ENCODE measurements at places on chromosomes 7 and 10.

DNA sequence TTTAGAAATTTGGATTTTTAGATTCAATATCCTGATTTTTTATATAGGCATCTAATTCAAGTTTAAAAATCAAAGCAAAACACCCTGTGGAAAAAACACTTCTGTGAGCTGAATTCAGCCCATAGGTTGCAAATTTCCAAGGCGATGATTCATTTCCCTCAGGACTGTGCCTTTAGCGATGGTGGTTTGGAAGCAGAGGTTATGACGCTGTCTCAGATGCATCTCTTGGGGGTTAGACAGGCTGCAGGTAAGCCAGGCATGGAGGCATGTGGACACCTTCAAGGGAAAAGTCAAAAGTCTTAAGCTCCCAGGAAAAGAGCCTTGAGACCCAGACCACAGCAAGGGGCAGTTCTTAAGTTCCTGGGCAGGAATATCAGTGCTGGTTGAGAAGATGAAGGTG, 9.5 kb upstream of the FRA10AC1 start:
- no peak for DNase-seq

GRCh38 chr10:71316056-71316785, 2.8 kb upstream of the SLC29A3 start:
- DNase-seq = no peak

DNA sequence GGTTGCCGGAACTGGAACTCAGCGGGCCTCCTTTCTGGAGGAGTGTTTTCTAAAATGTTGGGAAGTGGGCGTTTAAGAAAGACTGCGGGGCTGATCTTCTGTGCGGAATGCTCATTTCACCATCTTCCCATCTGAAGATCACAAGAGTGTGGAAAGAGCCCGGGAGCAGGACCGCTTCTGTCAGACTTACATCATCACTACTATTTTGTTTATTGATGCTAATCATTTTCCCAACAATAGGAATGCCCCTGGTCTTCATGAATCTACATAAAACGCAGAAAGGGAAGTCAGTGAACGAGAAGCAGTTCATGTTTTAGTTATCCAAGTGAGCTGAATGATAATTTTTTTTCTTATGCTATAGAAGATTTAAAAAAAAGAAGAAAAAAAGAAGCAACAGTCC, 447.8 kb upstream of the MKI67 start:
- DNase-seq = no peak

- DNase-seq = no peak
Observed at GRCh38 chr7:85103962-85104361, 82.9 kb downstream of the SEMA3D start.

- no peak for DNase-seq
Observed at GRCh38 chr7:100745184-100745583, 11.8 kb downstream of the ZAN start.

DNA sequence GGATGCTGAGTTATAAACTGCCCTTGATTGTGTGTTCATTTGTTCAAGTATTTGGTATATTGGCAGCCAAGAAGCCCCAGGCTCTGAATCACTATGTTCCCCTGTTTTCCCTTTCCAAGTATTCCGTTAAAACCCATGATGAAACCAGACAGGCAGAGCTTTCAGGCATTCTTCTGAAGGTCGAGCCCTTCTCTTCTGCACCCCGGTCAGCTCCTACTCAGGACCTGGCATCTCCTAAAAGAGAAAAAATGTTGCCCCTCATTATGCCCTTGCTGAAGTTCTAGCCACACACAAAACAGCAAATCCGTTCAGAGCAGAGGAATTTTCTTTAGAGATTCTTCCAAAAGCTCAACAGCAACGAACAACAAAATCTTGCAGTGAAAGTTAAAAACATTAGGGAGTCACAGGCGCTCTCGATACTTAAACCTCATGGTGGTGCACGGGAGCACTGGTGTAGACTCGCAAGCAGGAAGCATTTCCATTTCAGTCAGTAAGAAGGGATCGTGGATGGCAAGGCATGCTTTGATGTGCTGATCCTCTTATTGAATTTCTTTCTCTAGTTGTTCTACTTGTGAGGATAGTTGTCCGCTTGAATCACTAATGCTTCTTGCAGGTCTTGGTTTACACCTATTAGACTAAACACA, 264.9 kb downstream of the SKIDA1 start:
- DNase-seq = no peak

DNA sequence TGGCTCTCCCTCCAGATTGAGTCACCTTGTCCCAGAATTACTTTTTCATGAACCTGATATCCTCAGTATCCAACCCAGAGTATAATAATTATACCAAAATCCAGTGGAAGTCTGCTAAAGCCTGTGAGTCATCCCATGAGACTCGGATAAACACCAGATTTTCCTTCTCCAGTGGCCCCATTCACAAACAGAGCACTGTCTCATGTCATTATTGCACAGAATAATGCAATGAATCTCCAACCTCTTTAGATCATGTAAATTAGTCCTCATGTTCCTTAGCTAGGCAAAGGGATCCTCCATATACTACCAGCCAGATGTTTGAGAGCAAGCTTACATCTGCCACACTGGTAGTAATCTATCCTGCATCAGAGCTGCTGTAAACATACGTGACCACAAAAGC, 89.0 kb downstream of the AMPH start:
- peak; percentile 42 for DNase-seq

- no peak for DNase-seq
Observed at GRCh38 chr10:109624939-109625338, 298.4 kb downstream of the XPNPEP1 start.

- no peak for DNase-seq
Observed at GRCh38 chr7:151138153-151138851, 29.2 kb downstream of the GBX1 start.

- no peak for DNase-seq
Observed at GRCh38 chr7:154304740-154305700, 252.8 kb downstream of the DPP6 start.

- no peak for DNase-seq
Observed at GRCh38 chr10:100687143-100688003, 58.0 kb upstream of the PAX2 start.

- DNase-seq = no peak
Observed at GRCh38 chr7:128304212-128304611, 39.5 kb downstream of the RBM28 start.

GRCh38 chr7:105205592-105206237, 183.0 kb downstream of the SRPK2 start:
- no peak for DNase-seq

DNA sequence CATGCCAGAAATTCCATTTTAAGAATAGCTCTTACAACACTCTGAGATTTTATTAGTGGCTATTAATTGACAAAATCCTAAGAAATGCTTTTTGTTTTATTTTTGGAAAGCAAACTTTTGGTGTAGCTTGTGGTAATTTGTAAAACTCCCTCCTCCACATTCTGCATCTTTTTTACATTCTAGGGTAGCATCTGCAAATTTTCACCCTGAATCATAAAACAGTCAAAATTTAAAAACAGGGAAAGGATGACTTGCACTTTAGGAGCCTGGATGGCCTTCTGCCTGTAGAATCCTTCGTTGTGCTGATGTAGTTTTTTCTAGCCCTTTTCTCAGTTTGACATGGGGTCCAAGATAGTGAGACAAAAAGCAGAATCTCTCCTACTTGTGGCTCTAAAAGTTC, 316.1 kb downstream of the ADRA2A start:
- DNase-seq = no peak

- DNase-seq = no peak
Observed at GRCh38 chr10:121597504-121598262, 561 bp downstream of the FGFR2 start.

DNA sequence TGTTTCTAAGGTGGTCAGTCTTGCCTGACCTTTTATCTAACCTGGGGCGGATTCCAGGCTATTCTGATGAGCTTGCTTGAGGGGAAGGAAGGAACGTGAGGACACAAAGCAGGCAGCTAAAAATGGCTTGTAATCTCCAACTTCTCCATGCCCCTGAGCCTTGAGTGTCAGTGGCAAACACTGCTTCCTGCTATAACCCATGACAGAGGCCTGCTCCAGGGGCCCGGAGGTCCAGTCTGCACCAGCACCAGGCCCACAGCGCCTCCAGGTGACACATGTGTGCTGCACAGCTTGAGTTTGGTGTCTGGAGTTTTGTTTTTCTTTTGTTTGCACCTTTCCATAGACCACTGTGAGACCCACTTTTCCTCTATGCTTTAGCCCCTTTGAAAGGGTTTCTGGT, 207.9 kb downstream of the PAXIP1 start:
- DNase-seq = no peak

- DNase-seq = no peak
Observed at GRCh38 chr7:38396852-38397251, 123.4 kb upstream of the TARP start.

GRCh38 chr7:2540641-2541051, 14.7 kb downstream of the BRAT1 start:
- DNase-seq = no peak

- DNase-seq = no peak
Observed at GRCh38 chr7:38743899-38744298, 112.7 kb upstream of the AMPH start.

DNA sequence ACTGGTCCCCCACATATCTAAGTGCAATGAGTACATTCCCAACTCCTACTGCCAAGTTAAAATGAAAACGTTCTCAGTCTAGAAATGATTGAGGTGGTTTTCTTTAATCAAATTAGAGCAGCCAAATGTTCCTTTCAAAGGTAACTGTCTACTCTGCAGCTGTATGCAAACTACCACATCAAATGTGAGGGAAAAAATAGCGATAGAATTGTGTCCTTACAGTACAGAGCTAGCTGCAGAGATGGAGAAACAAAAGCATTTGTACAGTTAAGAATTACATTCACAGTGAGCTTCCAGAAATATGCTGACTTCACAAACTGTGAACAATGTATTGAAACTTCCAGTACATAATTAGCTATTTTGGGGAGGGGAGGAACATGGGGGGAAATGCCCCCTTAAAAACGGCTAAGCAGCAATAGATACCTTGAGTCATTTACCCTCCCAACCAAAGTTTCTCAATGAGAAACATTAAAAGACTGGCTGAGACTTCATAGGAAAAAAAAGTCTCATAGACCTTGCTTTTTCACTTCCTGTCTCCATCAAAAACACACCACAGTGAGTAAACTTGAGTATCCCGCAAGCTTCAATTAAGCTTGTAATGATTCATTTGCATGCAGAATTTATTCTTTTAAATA, 22.9 kb downstream of the CDK6 start:
- DNase-seq = no peak

- no peak for DNase-seq
Observed at GRCh38 chr10:15809450-15809849, 50.9 kb downstream of the MINDY3 start.

GRCh38 chr7:18459484-18460245, 35.9 kb upstream of the HDAC9 start:
- DNase-seq = no peak

DNA sequence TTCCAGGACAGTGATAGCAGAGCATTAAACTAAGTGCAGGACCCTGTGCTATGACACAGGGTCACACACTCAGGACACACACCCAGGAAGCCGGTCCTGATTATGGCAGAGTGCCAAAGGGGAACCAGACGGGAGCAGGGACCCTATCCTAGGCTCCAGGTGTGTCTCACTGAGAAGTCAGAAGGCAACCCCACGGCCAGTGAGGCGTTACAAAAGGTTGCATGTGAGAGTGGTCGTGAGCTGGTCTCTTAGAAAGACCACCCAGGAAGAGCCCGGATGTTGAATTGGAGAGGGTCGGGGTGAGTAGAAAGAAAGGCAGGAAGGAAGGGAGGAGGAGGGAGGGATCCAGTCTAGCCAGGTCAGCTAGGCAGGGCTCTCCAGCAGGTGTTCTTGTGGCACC, 31.0 kb downstream of the FRMPD2 start:
- DNase-seq = no peak

- DNase-seq = no peak
Observed at GRCh38 chr7:77391230-77391629, 24.9 kb downstream of the GSAP start.

GRCh38 chr10:43260117-43260761, 6.6 kb downstream of the RASGEF1A start:
- no peak for DNase-seq

DNA sequence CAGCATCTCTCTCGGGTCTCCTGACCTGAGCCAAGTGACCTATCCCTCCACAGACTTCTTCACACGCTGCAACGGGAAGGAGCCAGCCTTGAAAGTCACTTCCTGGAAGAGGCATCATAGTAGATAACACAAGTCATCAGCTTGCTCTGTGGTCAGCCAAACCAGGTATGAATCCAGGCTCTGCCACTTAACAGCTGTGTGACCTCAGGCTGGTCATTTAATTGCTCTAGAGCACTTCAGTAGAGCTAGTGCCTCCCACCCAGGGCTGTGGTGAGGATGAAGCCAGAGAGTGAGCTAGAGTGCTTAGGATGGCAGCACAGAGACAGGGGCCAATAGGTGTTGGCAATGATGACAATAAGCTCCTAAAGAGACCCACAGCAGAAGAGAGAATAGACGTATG, 247.7 kb upstream of the ZMIZ1 start:
- no peak for DNase-seq

GRCh38 chr10:132671228-132672154, 114.5 kb downstream of the NKX6-2 start:
- no peak for DNase-seq

GRCh38 chr10:110546077-110546476, 21.4 kb upstream of the SMC3 start:
- no peak for DNase-seq

GRCh38 chr7:29929018-29929807, 60.4 kb downstream of the SCRN1 start:
- DNase-seq = no peak

DNA sequence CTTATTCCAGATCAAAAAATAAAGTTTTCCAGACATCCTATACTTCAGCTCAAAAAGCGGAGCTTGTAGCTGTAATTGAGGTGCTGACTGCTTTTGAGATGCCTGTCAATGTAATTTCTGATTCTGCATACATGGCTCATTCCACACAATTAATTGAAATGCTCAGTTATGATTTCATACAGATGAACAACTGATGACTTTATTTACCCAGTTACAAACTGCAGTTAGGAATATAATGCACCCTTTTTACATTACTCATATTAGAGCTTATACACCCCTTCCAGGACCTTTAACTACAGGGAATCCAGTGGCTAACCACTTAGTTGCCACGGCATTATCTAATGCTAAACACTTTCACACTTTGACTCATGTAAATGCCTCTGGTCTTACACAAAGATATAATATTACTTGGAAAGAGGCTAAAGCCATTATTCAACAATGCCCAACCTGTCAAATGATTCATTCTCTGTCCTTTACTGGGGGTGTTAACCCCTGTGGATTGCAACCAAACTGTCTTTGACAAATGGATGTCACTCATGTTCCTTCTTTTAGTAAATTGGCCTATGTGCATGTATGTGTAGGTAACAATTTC, 147.3 kb downstream of the ZNF33B start:
- DNase-seq = no peak

DNA sequence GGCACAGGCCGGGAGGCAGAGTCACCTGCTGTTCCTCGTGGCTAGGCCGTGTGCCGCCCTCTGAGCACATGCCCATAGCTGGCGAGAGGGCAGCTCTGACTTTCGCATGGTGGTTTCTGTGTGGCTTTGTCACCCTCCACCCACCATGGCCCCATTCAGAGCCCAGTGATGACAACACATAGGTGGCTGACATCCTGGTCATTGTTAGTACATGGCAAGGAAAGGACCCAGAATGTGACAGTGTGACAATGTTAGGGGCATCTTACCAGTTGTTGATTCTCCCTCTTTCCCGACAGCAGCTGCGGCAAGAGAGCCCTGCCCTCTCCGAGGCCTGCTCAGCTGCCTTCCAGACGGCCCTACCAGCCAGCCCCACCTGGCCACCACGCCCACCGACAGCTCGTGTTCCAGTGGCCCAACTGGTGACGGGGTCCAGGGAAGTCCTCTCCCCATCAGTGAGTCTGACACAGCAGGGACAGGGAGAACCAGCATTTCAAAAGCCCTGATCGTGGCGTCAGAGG, 52.2 kb downstream of the ZNF467 start:
- DNase-seq = no peak

GRCh38 chr7:116902867-116903266, 40.5 kb downstream of the CAPZA2 start:
- no peak for DNase-seq

- no peak for DNase-seq
Observed at GRCh38 chr7:96355990-96356506, 34.1 kb upstream of the SLC25A13 start.
